Right atrium auricular region (tissue), 2 donors: ENCODE measurements at places on chromosomes 16 and 17. TPM values are rescaled to one million over a fixed set of nuclear protein-coding genes. Genes with fewer than 3 reads are reported as not detected.

The PIPOX gene
- total RNA-seq, result 0.79 TPM

The IL17C gene
- not detected for total RNA-seq

The MARVELD3 gene
- not detected for total RNA-seq

The TBC1D3D gene
- not detected for total RNA-seq

The KRT36 gene
- total RNA-seq, result not detected

The KRTAP4-5 gene
- total RNA-seq, result not detected

The PRSS36 gene
- 1.9 TPM for total RNA-seq

The ALOX12B gene
- total RNA-seq, result not detected

The NPLOC4 gene
- 70.4 TPM for total RNA-seq

The EXOC7 gene
- 65.3 TPM for total RNA-seq

The CAMKK1 gene
- 3.0 TPM for total RNA-seq

DNA sequence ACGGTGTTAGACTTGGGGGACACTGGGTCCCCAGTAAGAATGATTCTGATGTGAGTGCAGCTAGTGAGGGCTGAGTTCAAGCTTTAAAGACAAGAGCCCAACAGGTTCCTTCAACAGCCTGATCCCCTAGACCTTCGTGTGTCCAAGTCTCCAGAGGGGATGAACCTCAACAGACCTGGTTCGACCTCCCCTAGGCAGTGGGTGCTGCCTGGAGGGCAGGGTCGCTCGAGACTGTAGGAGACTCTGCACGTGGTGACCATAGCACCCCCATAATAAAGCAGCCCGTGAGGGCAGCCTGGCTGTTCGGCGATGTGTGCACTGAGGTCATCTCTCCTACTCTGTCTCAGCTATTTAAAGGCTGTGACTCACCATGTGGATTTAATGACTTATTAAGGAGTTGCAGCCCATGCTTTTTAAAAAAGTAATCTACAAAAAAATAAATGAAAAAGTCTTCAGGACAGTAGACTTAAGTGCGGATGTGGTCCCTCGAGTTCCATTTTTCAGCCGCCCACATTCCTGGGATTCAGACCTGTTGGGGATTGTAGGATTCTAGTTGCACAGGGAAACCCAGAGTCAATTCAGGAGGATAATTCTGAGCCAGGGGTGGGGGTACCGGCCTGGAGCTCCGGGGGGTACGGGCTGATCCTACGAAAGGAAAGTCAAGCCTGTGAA, 23.4 kb upstream of the METRNL start:
- DNase-seq, result peak; percentile 58

DNA sequence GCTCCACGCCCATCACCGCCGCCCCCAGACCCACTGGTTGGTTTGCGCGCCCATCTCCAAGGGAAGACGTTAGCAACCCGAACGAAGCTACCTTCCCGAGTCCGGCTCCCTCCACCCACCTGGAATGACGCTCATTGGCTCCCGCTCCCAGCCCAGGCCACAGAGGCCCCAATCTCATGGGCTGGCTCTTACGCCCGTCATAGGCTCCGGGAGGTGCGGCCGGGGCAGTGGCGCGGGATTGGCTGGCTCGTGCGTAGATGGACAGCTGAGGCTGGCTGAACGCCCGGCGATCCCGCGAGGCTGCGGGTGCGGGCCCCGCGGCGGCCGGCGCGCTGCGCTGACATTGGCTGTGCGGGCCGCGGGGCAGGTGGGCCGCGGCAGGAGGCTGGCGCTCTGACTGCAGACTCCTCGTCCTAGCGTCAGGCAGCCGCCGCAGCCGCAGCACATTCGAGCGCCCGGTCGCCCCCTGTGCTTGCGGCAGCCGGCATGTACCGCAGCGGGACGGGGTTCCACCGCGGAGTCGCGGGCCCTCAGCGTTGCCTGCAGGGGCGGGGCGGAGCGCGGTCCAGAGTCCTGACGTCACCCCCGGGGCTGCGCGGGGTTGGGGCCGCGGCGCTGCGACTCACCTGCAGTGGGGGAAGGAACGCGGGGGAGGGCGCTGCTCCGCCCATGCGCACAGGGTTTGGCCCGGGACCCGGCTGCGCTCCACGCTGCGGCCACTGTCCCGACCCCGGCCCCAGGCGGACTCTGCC, 453 bp upstream of the MYH10 start:
- DNase-seq, result peak; percentile 98

DNA sequence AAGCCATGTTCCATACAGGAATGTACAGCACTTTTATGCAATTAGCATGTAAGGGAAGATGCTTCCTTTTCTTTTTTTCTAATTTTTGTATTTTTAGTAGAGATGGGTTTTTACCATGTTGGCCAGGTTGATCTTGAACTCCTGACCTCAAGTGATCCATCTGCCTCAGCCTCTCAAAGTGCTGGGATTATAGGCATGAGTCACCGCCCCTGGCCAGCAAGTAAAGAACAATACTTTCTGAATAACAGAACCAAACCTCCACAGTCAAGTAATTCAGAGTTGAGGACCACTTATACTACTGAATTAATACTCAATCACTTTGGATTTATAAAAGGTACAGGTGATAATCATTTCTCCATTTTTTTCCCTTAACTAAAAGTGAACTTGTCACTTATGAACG, 13.0 kb downstream of the C16orf87 start:
- no peak for DNase-seq

- no peak for DNase-seq
These were observed 25.1 kb downstream of the STAT5B start for GRCh38 chr17:42251115-42251514.

- peak; percentile 70 for DNase-seq
These were observed 67.2 kb downstream of the PARN start for GRCh38 chr16:14562691-14563491.

DNA sequence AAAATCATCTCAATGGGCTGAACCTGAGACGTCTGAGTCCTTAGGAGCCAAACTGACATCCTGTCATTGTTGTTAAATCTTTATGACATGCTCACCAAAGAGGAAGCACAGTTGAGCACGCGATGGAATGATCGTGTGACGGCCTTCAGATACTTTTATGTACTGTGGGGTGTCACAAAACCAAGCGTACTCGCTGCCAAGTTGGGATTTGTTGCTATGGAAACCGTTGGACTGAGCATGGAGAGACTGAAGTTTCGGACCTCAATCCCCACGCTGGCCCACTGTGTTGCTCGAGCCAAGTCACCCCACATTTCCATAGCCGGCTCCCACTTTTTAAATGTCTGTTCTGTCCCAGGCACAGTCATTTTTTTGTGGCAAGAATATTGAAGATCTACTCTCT, 222.8 kb upstream of the SDK2 start:
- DNase-seq, result no peak

GRCh38 chr17:80765241-80765961, 220.8 kb downstream of the RPTOR start:
- no peak for DNase-seq

GRCh38 chr16:49589544-49590031, 216.0 kb downstream of the C16orf78 start:
- DNase-seq, result peak; percentile 34

DNA sequence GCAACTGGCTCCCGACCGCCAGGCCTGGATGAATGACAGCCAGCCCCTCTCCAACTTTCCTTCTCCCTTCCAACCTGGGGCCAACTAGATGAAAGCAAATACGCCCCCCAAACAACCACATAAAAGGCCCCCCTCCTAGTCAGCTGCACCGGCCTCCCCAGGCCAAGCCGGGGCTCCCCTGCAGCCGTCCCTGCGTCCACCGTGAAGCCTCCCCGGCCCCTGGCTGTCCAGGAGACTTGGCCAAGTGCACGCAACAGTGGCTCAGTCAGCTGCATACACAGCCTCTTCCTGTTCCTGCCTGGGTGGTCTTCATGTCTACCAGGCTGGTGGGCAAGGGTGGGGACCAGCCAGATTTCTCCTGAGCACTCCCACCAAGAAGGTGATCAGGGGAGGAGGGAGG, 16.0 kb downstream of the DNAH17 start:
- no peak for DNase-seq

- DNase-seq, result no peak
These were observed 35.4 kb downstream of the SYT17 start for GRCh38 chr16:19203374-19203966.

DNA sequence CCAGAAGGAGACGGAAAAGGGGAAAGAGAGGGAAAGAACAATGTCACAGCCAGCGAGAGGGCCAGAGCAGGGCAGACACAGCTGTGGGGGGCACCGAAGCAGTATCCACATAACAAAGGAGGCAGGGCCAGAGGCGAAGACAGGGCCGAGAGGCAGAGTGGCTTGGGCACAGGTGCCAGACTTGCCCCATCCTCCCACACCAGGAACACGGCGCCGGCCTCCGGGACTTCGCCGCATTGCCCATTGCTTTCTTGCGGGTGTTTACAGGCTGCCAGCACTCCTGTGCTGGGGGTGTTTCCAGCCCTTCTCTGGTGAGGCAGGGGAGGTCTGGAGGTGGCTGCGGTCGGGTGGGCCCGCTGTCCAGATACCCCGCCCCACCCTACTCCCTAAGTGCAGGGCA, 78.0 kb downstream of the ENGASE start:
- no peak for DNase-seq

DNA sequence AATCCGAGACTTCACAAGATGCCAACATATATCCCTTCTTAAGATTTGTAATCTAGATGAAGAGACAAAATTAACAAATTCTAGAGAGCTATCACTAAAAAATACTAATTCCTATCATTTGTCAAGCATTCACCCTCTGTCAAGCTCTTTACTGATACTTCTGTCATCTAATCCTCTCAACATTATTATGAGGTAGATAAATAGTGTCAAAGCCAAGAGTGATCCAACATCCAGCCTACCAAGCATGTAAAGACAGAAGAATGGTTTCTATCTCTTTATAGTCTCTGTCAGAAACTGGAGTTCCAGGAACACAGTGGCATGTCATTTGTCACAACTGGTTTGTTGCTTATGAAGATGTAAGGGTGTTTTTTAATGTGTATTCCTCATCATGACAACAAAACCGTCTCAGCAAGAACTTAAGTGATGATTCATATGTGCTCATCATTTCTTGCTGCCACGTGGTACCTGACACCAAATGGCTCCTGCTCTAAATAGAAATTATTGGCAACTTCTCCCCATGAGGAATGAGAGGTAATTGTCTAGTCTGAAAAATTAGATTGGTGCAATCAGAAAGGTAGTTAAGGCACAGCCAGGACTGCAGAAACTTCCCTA, 196.8 kb downstream of the TOX3 start:
- no peak for DNase-seq

- DNase-seq, result no peak
These were observed 383.1 kb downstream of the KCNJ2 start for GRCh38 chr17:70552230-70552981.

- no peak for DNase-seq
These were observed 93.9 kb downstream of the SDR42E1 start for GRCh38 chr16:81917375-81917774.

DNA sequence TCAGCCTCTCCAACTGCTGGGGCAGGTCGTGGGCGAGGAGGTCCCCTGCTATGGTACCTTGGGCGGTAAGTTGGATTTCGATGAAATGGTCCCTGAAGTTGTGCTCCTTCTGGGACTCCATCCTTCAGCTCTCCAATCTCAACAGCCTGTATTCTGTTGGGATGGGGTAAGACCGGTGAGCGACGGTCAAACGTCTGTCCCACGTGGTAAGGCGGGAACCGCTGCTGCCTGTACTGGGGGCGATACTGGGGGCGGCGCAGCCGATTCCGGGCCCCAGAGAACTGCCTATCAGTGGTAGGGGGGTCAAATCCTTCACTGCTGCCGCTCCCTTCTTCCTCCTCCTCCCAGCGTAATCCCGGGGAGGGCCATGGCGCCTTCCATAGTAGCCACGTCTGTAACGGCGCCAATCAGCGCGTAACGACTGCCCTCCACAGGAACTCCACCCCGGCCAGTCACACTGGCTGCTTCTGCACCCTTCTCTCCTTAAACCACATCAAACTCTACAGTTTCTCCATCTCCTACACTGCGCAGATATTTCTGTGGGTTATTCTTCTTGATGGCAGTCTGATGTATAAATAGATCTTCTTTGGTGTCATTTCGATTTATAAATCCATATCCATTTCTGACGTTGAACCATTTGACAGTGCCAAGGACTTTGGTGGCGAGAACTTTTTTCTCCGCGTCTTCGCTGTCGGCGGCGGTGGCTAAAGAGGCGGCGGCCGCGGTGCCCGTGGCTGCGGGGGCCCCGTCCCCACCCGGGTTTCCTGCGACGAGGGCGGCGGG, 41.1 kb downstream of the AHSP start:
- DNase-seq, result no peak

GRCh38 chr16:3262517-3262916, 6.1 kb upstream of the MEFV start:
- DNase-seq, result no peak

DNA sequence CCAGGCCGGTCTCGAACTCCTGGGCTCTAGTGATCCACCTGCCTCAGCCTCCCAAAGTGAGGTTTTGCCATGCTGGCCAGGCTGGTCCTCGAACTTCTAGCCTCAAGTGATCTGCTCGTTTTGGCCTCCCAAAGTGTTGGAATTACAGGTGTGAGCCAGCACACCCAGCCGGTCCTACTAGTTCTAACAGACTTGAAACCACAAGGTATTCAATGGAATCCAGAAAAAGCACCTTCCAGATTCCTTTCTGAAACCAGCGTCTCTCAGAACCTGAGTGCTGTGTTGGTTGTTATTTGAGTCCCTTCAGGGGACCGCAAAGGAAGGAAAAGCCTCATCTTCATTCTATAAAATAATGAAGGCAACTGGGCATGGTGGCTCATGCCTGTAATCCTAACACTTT, 4.1 kb downstream of the KRABD2 start:
- no peak for DNase-seq

GRCh38 chr17:83076938-83077337, 2.5 kb upstream of the METRNL start:
- DNase-seq, result no peak

DNA sequence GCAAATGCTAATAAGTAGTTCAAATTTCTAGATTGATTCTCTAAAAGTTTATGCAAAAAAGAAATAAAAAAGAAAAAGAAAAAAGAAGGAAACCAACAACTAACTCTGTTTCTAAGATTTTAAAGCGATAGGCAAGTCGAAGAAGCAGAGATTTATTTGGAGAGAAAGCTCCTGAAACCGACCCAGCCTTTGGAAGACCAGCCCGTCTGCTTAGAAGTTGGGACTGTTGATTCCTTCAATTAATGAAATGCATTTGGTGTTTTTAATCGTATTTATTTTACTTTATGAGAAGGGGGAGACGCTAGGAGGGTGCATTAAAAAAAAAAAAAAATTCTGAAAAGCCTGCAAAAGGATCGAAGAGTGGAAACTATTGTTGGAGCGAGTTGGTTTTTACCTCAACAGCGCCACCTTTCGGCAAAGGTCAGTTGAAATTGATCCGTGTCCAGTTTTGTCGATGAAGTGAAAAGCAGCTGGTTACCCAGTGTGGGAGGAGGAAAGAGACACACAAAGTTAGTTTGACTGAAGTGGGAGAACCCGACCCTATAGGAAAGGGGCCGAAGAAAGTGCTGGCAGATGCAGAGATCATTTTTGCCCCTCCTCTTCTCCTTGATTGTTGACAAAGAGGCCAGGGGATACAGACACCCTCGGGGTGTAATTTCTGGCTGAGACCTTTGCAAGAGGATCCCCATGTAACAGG, 1.5 kb upstream of the MAF start:
- DNase-seq, result peak; percentile 91

GRCh38 chr16:4945560-4946502, 8.9 kb upstream of the PPL start:
- DNase-seq, result peak; percentile 72
